ENCODE measurements at places on chromosomes 16 and 17. TPM values are rescaled to one million over a fixed set of nuclear protein-coding genes. Genes with fewer than 3 reads are reported as not detected.

SKAP1 gene
- total RNA-seq = 103 TPM

DNA sequence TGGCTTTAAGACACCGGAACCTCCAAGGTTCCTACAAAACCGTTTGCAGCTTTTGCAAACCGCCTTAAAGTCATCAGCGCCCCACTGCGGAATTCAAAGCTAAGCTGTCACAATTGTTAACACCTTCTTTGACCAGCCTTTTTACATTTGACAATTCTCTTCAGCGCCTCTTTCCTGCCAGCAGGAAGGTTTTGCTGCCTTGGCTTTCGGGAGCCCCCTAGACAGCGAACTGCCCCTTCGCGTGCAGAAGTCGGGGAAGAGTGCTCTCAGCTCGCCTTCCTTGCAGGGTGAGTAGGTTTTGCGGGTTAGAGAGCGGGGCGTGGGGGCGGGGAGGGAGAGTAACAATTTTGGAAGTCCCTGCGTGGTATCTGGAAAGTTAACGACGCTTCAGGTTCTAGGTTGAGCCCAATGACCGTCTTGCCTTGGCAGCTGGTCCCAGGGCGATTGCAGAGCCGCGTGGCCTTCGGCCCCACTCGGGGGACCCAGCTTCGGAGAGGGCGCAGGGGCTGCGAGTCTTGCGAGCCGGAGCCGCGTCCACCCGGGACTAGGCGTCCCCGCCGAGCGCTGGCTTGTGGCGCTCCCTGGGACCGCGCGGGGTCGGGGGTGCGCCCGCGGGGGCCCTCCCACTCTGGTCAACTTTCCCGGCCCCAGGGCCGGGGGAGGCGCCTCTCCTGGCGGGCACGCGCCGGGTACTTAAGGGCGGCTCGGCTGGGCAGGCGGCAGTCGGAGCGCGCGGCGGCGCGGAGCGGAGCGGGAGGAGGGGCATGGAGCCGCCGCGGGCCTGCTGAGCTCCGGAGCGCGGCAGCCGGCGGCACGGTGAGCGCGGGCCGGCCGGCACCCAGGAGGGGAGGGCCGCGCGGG lies at the start of gene HAS3:
TSS of gene HAS3 (plus strand) at position 153 of the 861 bp plus-strand sequence. CDS start 3,743 bp downstream, outside the sequence.
- ATAC-seq = peak; percentile 59

KRTAP4-5 gene
- not detected for total RNA-seq

- ATAC-seq = peak; percentile 33
Measured at GRCh38 chr17:42531455-42532354, 4.3 kb upstream of the NAGLU start.

DNA sequence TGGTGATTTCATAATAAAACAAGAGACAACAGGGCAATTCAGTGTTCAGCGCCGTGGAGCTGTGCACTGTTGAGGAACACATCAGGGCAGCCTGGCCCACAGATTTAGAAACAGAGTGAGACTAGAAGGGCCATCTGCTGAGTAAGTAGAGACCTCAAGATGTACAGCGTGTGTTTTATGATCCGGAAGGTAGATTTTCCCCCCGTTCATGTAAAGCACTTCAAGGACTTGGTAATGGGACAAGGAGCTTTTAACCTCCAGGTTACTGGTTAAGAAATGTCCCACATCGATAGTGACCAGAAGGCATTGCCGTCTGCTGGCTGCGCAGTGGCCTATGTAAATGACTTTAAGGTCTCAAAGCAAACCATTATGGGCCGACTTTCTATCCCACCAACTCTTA lies 1057.7 kb upstream of the EEF2KMT start:
- no peak for ATAC-seq

DNA sequence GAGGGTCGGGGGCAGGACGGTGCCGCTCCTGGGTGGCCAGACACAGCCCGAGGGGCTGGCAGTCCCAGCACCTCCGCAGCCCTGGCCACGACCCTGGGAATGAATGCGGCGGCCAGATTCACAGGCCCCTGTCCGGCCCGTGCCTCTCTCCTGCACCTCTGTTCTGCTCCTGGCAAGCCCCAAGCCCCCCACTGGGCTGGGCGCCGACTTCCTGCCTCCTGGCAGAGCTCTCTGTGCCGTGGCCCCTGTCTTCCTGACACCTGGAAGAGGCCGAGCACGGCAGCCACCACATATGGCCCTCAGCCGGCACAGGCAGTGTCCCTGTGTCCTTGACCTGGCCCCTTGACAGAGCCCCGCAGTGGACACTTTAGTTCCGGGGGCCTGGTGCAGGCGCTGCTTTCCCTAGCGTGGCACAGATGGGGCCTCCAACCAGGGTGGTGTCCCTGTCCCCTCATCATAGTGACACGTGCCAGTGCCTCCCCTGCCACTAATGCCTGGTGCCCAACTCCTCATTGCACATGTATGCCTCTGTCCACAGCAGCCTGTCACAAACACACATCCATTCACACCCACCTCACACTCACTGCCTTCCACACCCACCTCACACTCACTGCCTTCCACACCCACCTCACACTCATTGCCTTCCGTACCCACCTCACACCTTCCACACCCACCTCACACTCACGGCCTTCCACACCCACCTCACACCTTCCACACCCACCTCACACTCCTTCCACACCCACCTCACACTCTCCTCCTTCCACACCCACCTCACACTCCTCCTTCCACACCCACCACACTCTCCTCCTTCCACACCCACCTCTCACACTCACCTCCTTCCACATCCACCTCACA lies 110.6 kb upstream of the PLCG2 start:
- peak; percentile 19 for ATAC-seq

SEPTIN12 gene
- total RNA-seq = not detected

KRTAP3-1 gene
- total RNA-seq = not detected

All from activated T-helper 17 cell treated with anti-CD3 and anti-CD28 coated beads, Interleukin-2, amount 50 U/mL, for 72 hours (primary cell).